ENCODE measurements at places on chromosomes 7 and 10.
A peak's percentile ranks its signal among the peaks of the same experiment; 100 is the strongest.

DNA sequence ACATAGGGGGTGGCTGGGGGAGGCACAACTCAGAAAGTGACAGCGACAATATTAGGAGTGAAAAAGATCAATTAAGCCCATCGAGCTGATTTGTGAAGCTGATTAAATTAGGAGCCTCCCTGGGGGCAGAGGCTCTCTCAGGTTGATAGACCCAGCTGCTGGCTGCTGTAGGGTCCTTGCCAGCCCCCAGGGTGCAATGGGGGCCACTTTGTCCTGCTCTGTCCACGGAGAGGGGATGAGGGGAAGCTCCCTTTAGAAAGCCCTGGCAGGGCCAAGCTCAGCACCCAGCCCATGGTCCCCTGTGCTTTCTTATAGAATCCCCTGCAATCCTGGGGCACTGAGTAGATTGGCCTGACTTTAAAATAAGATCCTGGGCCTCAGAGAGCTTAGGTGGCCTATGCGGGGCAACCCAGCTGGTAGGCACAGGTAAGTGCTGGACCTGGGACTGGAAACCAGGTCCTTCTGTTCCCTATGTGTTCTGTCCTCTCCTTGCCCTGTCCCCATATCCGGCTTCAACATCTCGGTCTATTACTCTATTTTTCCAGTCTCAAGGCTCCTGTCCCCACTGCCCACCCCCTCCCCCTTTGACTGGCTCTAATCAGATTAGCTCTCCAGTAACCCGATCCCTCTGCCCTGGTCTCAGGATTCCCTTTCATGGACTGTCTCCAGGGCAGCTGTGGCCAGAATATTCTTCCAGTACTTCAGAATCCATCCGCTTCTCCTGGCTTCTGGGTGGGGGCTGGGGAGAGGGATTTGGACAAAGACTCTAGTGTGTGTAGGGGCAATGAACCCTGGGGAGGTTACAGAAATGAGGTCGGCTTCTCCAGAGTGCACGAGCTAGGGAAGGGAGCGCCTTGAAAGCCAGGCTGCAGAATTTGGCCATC lies 259.6 kb downstream of the RPS24 start:
- DNase-seq, result peak; percentile 50

- no peak for DNase-seq
Observed at GRCh38 chr10:104872691-104873090, 231.6 kb downstream of the SORCS3 start.

DNA sequence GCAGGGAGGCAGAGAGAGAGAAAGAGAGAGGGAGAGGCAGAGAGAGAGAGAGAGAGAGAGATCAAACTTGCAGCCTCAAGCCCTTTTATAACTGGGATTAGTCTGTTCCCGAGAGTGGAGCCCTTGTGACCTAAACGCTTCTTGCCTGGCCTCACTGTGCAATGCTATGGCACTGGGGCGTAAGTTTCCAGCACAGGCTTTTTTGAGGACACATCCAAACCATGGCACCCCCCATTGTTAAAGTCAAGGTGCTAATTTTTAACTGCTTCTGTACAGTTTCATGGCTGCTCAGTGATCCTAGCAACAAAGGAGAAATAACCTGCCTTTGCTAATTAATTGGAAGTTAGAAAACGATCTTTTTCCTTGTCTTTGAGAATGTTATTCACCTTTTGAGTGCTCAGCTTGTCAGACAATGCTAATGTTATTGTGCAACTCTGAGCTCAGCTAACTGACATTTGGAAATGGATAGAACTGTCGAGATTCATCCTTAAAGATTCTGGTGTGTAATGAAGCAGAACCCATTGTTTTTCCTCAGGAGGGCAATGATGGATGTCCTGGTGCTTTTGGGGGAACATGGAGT lies 268.4 kb downstream of the GLRX3 start:
- DNase-seq, result no peak

DNA sequence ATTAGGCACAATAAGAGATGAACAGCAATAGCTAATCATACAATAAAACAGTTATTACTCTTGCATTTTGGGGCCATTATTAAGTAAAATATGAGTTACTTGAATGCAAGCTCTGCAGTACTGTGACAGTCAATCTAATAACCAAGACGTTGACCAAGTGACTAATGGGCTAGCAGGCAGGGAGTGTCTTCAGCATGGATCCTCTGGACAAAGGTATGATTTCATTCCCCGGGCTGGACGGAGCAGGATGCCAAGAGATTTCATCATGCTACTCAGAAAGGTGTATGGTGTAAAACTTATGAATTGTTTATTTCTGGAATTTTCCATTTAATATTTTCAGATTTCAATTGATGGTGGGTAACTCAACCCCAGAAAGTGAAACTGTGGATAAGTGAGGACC lies 80.9 kb downstream of the SHH start:
- no peak for DNase-seq

DNA sequence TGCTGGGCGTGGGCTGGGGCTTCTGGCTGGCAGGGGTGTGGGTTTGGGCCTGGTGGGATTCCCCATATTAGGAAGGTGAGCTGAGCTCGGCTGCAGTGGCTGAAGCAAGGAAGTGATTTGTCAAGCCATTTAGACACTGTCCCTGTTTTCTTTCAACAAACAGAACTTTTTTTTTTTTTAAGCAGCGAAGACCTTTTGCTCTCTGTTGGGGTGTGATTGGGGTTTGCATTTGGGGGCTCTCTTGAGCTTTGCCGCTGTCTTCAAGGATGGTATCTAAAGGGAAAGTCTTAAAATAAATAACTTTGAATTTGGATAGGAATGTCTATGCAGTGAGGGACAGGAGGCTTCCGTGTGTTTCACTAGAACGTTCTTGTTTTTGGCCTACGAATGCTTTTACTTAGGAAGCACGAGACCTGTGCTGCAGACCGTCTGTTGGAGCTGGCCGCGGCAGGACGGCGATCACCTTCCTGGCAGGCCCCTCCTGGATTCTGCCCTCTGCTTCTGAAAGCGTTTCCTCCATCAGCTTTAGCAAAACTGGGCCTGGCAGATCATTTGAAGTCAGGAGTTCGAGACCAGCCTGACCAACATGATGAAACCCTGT lies 43.9 kb downstream of the FOXK1 start:
- DNase-seq, result no peak

DNA sequence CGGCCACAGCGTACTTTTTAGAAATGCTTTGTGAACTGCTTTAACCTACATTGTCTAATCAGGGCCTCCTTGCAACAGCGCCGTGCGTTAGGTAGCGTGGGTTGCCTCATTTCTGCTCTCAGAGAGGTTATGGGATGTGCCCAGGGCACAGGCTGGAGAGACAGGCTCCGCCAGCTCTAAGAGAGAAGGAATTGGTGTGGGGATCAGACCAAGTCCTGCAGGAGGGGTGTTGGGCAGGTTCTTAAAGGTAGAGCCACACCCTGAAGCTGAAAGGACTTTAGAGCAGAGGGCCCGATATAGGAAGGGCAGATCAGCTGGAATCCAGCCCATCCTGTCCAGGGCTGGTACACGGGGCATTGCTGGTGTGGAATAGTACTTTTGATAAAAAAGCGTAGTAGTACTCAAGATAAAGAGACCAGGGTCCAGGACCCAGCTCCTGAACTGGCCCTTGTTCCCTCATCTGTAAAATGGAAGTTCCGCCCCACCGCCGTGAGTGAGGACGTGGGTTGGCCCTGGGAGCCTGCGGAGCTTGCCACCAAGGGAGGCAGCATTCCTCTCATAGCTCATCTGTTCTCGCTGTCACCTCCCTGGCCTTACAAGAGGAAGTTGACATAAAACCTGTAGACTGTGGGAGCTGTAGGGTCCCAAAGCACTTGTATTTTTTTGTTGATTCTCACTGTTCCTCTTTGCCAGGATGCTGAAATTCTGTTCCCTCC lies 37.2 kb downstream of the TMEM120A start:
- DNase-seq, result no peak

GRCh38 chr7:126606331-126606730 lies 646.4 kb downstream of the GRM8 start:
- DNase-seq, result no peak

DNA sequence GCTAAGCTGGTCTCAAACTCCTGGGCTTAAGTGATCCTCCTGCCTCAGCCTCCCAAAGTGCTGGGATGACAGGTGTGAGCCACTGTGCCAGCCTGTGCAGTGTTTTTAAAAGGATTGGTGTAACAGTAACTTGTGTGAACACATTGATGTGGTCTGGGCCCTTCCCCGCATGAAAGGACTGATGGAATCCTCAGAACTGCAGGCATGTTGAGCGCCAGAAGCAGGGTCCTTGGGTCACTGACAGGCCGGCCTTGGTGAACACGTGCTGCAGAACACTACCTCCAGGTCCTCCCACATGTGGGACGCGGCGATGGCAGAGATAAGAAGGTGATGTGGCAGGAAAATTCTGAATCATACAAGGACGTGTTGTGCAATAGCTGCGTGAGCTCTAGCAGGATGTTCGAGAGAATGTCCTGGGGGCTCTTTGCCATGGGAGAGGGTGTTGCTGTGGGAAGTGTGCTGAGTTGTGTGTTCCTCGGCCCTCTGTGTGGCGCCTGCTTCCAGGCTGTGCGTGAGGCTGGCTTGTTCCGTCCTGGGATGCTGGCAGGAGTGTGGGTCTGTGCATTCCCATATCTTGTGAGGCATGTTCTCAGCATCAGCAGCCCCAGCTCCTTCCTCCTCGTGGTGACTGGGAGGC lies 68.2 kb downstream of the DNAJB6 start:
- no peak for DNase-seq

DNA sequence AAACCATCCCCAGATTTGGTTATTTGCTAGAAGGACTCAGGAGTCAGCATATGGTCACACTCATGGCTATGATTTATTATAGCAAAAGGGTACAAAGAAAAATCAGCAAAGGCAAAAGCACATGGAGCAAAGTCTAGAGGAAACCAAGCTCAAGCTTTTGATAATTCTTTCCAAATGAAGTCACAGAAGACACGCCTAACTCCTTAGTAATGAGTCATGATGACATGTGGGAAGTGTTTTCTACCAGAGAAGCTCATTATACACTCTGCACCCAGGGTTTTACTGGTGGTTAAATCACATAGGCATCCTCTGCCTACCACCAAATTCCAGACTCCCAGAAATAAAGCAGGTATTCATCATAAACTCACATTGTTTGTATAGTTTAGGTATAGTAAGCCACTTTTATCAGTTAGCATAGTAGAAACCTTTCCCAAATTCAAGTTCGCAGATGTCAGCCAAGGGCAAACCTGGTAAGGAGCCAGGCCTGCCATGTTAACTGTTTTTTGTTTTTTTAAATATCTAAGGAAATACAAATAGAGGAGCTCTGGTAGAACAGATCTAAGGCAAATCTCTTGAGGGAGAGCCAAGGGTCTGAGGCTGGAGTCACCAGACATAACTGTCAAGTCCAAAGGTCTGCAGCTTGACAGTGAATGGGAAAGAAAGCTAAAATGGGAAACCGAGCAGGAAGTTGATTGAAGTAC lies 15.4 kb upstream of the HIBADH start:
- no peak for DNase-seq

GRCh38 chr7:104927055-104927454 lies 87.0 kb upstream of the KMT2E start:
- no peak for DNase-seq

GRCh38 chr7:153887749-153888569 lies 164.2 kb upstream of the DPP6 start:
- no peak for DNase-seq

GRCh38 chr10:112140110-112140970 lies 43.2 kb downstream of the GPAM start:
- peak; percentile 73 for DNase-seq

- DNase-seq, result no peak
Observed at GRCh38 chr7:42945821-42946626, 13.8 kb downstream of the MRPL32 start.

DNA sequence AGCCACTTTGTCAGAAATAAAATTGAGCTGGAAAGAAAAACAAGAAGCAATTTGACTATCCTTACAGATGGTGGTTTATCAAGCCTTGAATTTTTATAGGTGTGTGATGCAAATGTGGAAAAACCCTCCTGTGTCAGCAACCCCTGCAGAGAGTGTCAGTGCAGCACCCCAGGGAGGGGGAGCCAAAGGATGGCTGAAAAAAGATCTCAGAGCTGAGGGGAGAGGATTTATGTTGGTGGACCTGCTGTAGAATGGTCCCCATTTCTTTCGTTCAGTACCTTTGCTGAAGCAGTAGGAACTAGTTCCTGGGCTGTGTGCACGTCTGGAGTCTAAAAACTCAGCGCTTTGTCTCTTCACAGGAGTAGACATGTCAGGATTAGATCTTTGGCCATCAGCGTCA lies 239.0 kb downstream of the PHTF2 start:
- no peak for DNase-seq

GRCh38 chr10:131354380-131354779 lies 42.9 kb upstream of the TCERG1L start:
- peak; percentile 13 for DNase-seq

DNA sequence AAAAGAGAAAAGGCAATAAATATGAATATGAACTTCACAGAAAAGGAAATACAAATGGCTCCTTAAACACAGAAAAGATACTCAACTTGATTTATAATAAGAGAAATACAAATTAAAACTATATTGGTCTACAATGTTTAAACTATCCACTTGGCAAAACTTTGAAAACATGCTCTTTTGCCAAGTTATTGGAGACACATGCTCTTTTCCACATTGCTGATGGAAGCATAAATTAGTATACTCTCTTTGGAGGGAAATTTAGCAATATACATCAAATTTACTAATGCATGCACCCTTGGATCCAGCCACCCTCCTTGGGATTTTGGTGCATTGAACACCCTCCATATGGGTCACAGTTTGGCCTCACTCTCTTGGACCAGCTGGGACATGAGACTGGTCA lies 7.9 kb downstream of the TAS2R60 start:
- DNase-seq, result no peak

DNA sequence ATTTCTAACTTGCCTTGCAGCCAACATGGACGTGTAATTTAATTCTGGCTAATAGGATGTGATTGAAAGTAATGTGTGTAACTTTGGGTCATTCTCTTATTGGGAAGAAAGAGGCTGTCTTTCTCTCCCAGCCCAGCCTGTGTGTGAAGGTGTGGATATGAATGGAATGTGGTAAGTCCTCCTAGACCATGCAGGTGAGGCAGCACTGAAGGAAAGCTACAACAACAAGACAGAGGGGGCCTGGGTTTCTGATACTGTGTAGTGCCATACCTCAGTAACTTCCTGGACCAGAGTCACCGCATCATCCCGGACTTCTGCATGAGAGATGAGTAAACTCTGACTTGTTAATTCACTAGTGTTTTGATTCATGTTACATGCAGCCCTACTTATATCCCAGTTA lies 237.0 kb downstream of the EXOC4 start:
- DNase-seq, result no peak

GRCh38 chr10:122269059-122269687 lies 1.9 kb upstream of the BTBD16 start:
- DNase-seq, result no peak

GRCh38 chr10:24382045-24382444 lies 173.1 kb downstream of the KIAA1217 start:
- no peak for DNase-seq

DNA sequence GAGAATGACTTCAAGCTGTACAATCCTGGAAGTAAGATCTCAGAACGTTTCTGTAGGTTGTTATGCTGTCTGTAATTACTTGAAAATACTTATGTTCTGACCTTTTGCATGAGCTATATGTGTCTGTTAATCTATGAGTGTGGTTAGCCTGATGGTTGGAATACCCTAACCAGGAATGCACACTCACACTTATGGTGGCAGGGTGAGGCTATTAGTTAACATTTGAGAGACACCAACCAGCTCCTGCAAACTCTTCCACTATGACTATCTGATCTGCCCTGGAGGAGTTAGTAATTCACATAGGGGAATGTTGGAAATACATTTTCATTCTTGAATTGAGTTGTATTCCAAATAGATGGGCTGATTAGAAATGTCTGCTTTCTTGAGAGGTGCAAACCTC lies 450.3 kb downstream of the INHBA start:
- DNase-seq, result no peak

- no peak for DNase-seq
Observed at GRCh38 chr7:101629171-101629570, at the start of gene MYL10. Gene MYL10, minus strand, starts transcription at chr7:101629296. Its CDS starts 178 bp downstream, at chr7:101629118.
